ELF-1 (cell line): ENCODE measurements at places on chromosomes 16 and 17.

GRCh38 chr17:1713878-1714426 is 3.8 kb upstream of the TLCD2 start:
- DNase-seq: peak; percentile 83

GRCh38 chr17:34706029-34706428 is 126.6 kb downstream of the TMEM132E start:
- peak; percentile 25 for DNase-seq

GRCh38 chr17:55822028-55822427 is 71.2 kb downstream of the PCTP start:
- no peak for DNase-seq

DNA sequence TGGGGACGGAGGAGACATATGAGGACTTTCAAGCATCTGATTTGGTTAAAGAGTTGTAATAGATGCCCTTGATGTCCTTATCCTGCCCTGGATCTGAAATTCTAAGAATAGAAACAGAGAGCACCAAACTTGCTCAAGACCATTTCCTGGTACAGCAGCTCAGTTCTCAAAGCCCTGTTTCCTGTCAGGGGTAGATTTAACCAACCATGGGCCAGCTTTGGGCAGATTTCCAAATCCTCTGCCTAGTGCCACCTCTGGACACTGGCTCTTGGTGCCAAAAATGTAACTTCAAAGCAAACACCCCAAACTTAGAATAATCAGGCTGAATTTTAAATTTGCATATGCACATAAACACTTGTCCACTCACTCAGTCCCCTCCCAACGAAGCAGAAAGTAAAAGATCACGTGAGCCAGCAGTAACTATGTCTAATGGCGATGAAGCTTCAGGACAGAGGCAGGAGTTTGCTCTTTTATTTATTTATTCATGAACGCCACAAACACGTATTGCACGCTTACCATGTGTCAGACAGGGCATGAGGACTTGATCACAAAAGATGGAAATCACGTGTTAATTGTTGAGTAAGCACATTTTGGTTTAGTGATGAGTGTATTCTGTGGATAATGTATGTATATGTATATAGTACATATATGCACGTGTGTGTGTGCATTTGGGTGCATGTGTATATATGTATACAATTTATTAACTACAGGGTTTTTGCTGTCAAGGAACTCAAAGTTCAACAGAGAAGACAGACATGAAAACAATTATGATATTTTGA is 23.1 kb upstream of the SDK2 start:
- DNase-seq: no peak

DNA sequence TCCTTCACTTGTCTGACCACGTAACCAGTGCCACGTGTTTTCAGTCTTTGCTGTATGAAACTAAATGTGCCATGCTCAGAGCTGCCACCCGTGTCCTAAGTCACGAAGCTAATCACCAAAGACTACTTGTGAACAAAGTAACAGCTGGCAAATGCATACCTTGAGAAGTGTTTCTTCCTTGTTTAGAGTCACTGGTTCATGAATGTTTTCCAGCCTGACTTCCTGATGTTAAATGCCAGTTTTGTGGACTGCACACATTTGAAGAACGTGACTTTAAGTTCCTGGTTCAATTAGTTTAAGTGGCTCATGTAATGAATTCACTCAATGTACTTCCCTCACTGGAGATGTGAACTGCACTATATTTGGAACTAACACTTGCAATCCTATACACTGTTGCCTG is 19.9 kb upstream of the KPNB1 start:
- no peak for DNase-seq

GRCh38 chr17:48814504-48814903 is 2.5 kb downstream of the TTLL6 start:
- DNase-seq: peak; percentile 58

GRCh38 chr17:63740464-63741142 is 996 bp downstream of the STRADA start:
- peak; percentile 3 for DNase-seq

GRCh38 chr17:40533896-40534295 is 31.4 kb downstream of the CCR7 start:
- no peak for DNase-seq

GRCh38 chr16:626787-627453 is 3.9 kb upstream of the WFIKKN1 start:
- no peak for DNase-seq

DNA sequence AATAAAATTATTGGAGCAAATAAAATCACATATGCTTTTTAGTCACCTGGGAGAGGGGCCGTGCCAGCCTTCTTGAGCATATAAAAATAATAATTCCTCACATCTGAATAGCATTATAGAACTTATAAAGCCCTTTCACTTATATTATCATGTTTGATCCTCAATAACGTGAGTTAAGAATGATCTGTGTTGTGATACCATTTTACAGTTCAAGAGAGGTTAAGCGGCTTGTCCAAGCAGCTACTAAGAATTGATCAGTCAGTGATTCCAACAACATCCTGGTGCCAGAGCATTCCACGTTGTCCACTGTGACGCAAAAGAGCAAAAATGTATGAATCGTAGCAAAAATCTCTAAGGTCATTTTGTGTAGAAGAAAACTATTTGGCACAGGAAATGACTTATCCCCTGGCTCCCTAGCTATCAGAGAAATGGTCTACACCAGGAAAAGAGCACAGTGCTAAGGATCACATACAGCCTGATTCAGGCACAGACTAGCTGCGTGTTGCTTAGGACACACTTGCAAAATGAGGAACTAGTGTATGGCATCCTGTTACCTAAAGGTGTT is 33.0 kb downstream of the ANKFN1 start:
- no peak for DNase-seq

GRCh38 chr17:48568499-48569239 is 9.5 kb downstream of the HOXB4 start:
- no peak for DNase-seq

DNA sequence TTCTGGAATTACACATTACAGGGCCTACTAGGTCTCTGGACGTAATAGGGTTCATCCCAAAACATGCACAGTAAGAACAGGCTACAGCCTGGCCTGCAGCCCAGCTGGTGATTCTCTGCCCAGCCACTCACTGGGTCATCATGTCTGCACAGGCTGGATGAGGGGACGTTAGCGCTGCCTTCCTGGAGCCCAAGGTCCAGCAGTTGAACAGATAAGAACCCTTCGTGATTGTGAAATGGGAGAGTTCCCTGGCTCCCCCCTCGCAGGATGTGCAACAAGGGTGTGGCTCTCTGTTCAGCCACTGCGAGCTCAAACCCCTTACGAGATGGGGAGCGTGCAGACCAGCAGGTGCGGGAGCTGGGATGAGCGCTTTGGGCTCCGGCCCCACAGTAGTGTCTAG is 200.0 kb upstream of the CDH5 start:
- DNase-seq: no peak

DNA sequence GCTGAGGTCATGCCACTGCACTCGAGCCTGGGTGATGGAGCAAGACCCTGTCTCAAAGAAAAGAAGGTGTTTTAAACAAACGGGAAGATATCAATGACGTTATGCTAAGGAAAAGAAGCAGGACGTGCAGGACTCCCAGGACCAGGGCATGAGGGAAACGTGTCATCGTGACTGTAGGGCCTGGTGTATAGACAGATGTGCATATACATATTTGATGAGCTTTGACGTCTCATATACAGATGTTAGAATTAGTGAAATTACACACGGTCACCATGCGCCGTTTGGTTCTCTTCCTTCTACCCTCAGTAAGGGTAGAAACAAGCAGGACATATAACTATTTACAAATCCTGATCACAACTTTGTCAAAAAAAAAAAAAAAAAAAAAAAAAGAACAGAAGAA is 17.6 kb upstream of the PVALEF start:
- no peak for DNase-seq

- DNase-seq: no peak
Measured at GRCh38 chr16:89136931-89137330, 34.6 kb upstream of the CDH15 start.

GRCh38 chr17:66483906-66484305 is 181.5 kb downstream of the PRKCA start:
- DNase-seq: no peak

GRCh38 chr17:63378411-63379375 is 67.4 kb downstream of the CYB561 start:
- DNase-seq: no peak

DNA sequence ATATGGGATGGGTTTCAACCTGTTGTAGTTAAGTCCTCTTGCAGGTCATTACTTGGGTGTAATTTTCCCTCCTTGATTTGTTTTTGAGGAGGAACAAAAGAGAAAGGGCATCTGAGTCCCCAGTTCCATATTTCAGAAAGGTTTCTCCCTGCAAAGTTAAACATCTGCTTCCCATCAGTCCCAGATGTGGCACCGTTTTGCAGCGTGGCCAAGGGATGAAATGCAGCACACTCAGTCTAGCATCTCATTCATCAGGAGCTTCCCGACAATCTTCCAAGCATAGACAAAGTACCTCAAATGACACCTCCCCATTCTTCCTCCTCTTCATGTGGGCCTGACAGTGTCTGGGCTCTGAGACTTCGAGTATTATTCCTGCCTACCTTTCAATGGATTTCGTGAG is 363.7 kb upstream of the SOX9 start:
- DNase-seq: no peak

- no peak for DNase-seq
Measured at GRCh38 chr16:84115919-84116719, 623 bp downstream of the MBTPS1 start.

DNA sequence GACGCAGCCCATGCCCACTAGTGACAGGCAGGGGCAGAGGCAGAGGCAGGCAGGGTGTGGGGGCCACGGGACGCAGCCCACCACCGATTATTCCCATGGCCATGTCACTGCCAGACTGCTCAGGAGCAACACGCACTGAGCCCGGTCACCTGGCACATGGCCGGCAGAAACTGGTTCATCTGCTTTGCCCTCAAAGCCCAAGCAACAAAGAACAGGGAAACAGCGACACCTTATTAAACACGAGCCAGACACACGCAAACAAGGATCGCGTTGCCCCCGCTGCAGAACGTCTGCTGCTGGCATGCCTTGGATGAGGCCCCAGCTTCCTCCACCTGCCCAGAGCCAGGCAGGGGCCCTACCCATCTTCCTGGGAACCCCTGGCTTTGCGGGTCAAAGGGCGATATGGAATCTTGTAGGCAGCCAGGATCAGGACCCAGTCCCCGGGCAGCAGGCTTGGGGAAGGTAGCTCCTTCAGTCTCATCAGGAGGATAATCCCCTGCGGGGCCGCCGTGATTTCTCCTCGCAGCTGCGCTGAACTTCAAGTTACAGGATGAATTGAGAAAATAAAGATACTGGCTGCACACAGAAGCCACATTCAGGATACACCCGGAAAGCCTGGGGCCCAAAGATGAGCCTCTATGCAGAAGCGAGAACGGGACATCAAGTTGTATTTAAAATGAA is 4.8 kb downstream of the TBC1D16 start:
- no peak for DNase-seq

DNA sequence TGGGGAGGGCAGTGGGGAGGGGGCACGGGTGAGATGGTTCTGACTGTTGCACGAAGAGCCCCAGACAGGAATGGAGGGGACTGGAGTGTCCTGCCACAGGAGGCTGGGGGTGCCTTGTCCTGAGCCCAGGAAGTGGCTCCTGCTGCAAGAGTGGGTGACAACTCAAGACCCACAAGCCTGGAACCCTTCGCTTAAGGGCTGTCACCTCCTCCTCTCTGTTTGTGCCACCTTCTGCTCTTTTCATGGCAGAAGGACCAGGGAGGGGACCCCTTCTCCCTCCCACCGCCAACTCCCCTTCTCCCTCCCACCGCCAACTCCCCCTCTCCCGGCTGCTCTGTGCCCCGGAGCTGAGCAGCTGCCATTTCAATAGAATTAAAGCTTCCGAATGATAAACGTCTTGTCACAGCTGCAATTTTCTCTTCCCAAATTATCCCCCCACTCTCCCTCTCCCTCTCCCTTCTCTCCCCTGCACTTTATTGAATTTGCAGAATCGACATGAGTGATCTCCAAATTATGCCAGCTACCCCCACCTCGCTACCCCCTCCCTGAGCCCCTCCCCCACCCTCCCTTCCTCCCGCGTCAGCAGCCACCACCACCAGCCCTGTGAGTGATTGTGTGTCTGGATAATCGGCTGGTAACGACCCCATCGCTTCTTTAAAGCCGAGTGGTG is 13.7 kb downstream of the GJD3 start:
- peak; percentile 28 for DNase-seq

DNA sequence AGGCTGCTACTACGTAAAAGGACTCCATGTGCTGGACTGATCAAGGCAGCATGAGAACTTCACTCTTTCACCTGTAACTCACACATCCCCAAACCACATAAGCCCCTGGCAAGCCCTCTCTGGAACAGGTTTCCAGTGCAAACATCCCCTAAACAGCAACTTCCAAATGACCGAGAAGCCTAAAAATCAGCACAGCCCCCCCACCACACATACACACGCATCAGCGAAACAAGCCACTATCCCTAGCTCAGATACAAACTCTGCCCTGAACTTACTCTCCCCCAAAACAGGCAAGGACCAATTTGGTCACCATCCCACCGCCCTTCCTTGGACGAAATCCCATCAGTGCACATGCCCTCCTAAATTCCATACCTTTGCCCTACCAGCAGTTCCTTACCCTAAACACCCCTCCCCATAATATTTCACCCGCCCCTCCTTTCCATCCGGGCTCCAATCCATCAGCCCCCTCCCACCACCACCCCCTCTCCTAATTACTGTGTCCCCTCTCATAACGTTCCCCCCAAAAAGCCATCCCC is 735 bp downstream of the LSM12 start:
- no peak for DNase-seq

- peak; percentile 8 for DNase-seq
Measured at GRCh38 chr16:59881376-59881775, 1147.3 kb upstream of the GOT2 start.

GRCh38 chr17:17084317-17084835 is 42.1 kb downstream of the MPRIP start:
- no peak for DNase-seq

- DNase-seq: no peak
Measured at GRCh38 chr16:11066261-11066870, 122.0 kb downstream of the CLEC16A start.

GRCh38 chr17:80528536-80528935 is 16.1 kb upstream of the RPTOR start:
- DNase-seq: no peak

- peak; percentile 97 for DNase-seq
Measured at GRCh38 chr17:8153957-8154607, 1.9 kb upstream of the PER1 start.

GRCh38 chr17:75673487-75673886 is 6.3 kb downstream of the SAP30BP start:
- DNase-seq: no peak

DNA sequence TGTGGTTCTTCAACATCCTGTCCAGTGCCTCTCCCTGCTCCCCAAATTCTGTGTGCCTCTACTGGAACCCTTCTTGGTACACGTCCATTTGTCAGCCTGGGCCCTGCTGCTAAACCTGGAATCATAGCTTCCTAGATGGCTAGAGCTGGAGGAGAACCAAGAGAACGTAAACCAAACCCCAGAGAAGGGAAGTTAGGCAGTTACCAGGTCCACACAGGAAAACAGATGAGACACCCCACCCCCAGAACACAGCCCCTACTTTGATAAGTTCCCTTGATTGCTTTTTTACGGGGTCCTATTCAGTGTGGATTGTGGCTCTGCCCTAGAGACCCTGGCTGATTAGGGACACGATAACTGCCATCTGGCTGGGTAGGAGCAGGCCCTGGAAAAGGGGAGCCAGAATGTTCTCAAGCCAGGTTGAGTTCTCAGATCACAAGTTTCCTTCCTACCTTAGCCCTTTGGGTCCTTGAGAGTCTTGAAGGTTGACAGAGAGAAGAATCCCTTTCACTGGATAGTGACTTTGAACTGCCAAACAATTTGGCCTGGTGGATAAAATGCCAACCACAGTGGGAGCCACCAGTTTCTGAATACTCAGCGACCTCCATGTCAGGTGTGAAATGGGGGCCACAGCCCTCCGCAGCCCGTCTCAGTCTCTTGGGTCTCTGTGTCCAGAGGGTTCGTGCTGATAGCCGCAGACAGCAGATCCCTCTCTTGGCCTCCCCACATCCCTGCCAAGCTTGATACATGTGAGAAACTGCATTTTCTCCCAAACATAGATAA is 7.9 kb downstream of the TBX4 start:
- DNase-seq: no peak
